HuH-7 (cell line): ENCODE measurements at places on chromosomes 7 and 10.

DNA sequence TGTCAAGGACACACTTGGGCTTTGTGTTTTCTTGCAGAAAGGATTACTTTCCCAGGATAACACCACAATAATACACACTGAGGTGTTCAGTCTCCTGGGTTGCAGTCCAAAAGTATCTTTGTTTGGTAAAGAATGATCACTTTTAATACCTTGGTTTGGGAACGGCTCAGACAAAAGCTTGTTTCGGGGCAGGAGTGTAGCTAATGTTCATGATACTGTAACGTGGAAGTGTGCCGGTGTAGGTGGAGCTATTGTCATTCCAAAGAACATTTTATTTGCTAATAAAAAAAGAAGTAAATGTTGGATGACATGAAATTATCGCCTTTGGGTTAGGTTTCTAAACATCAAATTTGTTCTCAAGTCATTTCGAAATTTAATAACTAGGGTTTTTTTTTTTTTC lies 1.2 kb downstream of the EIF4H start:
- no peak for DNase-seq

- DNase-seq: no peak
Observed at GRCh38 chr7:114988755-114989375, 67.0 kb downstream of the MDFIC start.

- no peak for DNase-seq
Observed at GRCh38 chr7:143217806-143218205, 4.0 kb upstream of the TAS2R40 start.

- DNase-seq: no peak
Observed at GRCh38 chr7:18770822-18771221, 275.3 kb downstream of the HDAC9 start.

DNA sequence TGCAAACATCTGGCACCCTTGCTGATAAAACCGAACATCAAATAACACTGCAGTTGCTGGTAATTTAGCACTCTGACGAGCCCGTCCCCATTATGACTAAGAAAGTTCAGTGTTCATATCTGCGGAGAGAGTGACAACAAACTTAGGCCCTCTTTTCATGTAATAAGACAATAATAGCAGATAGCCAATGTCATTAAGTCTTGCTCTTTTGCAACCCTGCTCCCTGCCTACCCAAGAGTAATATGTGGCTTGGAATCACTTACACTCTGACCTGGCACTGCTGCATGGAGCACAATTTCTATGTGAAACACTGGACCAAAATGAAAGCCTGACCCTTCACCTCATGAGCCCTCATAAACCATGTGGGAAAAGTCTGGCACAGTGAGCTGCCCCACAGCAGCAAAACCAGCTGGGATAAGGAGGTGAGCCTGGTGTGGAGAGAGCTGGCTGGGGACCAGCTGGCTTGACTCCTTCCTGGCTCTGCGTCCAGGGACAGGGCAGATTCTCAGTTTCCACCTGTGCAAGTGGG lies 86.5 kb downstream of the HIPK2 start:
- no peak for DNase-seq

GRCh38 chr7:55509322-55509721 lies 63.0 kb downstream of the VOPP1 start:
- no peak for DNase-seq

DNA sequence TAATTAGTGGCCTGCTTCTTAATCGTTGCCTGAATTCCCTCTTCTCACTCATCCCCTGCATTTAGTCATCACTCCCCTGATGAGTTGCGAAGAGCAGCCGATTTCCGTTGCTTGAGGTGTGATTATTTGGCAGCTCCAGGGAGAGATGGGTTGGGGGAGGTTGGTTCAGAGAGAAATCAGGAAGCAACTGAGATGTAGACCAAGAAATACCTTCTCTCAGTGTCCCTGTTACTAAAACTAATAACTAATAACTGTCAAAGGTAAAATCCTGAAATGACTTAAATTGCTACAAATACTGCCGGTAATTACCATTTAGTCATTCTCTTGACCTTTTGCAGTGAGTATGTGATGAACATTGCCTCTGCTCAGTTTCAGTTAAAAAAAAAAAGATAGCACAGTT lies 76.9 kb downstream of the ELMO1 start:
- no peak for DNase-seq

GRCh38 chr10:22621726-22622125 lies 92.7 kb downstream of the PIP4K2A start:
- DNase-seq: no peak

GRCh38 chr7:50226669-50227068 lies 77.8 kb upstream of the IKZF1 start:
- no peak for DNase-seq

DNA sequence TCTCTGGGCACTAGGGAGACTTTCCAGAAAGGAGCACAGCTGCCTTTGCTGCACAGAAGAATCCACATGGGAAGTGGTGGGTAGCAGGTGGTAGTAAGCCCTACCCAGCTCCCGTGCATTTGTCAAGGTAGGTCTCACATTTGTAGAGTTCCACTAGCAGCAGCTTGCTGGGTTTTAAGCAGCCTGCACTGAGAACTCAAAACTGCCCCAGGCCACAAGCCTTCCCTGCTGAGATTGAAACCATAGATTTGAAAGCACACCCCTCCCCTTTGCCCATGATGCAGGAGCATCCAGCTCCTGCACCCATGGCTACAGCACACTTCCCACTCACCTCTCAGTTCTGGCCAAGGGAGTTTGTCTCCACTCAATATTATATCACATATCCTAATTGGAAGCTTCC lies 604.5 kb upstream of the STEAP1 start:
- no peak for DNase-seq

DNA sequence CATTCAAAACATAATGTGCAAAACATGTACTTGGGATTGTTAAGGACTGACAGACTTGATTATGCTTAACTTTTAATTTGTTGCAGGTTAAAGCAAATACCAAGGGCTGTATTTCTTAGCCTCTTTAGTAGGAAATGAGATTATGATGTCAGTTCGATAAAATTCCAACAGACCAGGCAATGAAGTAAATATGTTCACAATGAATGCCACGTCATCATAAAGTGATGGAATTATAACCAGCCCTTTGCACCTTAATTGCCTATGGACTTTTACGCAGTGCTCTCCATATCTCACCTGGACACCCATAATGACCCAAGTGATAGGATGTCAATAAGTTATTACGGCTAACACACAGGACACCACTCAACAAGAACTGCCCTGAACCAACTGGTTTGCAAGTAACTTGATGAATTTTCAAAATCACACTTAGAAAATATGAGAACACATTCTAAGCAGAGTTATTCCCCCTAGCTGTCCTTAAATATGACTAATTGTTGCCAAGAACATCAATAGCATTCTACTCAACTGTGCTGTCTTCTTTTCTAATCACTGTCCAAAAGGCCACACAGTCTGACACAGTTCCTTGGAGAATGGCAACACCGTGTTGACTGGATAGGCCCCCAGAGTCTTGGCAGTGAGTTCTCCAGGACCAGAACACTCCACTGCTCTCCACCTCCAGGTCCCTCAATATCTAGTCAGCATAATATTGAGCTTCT lies 115.0 kb downstream of the CHCHD3 start:
- no peak for DNase-seq

DNA sequence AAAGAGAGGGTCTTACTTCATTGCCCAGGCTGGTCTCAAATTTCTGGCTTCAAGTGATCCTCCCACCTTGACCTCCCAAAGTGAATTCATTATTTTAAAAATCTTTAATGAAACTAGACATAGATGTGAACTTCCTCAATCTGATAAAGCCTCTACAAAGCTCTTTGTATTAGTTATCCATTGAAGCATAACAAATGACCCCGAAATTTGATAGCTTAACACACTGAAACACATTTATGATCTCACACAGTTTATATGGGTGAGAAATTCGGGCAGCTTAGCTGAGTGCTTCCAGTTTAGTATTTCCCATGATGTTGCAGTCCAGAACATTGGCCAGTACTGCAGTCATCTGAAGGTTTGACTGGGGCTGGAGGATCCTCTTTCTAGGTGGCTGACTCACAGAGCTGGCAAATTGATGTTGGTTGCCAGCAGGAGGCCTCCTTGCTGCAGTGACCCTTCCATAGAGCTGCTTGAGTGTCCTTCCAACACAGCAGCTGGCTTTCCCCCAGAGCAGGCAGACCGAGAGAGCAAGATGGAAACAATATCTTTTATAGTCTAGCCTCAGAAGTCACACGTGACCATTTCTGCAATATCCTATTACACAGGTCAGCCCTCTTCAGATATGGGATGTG lies 16.6 kb upstream of the WNT8B start:
- peak; percentile 8 for DNase-seq

DNA sequence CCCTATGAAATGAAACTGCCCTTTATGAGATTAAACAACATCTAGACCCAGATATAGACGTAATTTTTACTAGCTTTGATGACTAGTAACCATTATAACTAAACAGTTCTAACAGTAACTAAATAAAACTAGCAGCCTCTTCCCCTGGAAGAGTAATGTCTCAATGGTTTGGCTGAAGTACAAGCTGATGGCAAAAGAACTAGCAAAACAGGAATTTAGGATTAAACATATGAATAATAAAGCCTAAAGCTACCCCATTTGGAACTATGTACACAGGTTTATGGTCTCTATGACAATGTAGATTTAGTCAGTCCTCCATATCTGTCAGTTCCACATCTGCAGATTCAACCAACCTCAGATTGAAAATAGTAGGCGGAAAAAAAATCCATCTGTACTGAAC lies 6.4 kb downstream of the DPY19L1 start:
- no peak for DNase-seq

- no peak for DNase-seq
Observed at GRCh38 chr10:33027088-33027487, 69.1 kb upstream of the ITGB1 start.

DNA sequence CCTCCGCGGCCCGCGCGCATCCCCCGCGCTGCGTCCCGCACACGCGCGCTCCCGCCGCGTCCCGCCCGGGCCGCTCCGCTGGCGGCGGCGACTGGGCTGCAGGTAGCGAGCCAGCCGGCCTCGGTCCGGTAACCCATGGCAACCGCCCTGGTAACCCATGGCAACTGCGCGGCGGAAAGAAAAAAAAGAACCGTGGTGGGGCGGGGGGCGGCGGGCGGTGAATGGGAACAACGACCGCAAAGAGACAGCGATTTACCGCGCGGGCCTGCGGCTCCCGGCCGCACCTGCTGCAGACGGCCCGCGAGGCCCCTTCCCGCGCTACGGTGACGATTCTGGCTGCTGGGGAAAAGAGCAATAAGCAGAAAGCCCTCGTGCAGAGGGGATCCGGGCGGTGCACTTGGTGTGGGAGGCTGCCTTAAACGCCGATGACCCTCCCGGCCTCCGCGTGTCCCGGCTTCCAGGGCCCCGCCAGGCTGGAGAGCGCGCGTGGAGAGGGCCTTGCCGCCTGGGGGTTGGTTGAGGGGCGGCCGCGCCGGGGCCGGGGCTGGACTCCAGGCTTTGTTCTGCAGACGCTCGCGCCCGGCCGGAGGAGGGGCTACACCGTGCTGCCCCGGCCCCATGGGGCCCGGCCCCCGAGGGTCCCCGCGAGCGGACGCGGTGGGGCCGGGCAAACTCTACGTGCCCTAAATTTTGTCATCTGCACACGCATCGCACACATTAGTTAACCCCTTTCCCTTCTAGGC lies 84.7 kb downstream of the SNX10 start:
- DNase-seq: peak; percentile 47

- no peak for DNase-seq
Observed at GRCh38 chr7:107194052-107194451, 25.2 kb downstream of the HBP1 start.

DNA sequence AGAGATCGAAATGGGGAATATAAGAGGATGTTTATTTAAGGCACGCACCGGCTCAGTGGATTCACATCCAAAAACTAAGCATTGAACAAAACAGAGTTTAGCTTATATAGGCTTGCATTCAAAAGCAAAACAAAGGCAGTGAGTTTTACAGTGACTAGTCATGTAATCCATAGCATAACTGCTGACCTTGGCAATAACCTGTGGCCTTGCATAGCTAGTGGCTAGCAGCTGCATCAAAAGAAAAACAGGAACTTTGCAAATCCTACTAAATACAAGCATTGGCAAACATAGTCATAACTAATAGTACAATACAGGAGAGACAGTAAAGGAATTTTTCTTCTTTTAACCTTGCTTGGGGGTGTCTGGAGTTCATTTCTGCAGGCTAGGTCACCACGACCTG lies 9.7 kb upstream of the ZNF485 start:
- no peak for DNase-seq

GRCh38 chr10:60427148-60427547 lies 37.5 kb upstream of the ANK3 start:
- DNase-seq: no peak

GRCh38 chr10:79058899-79059841 lies 9.6 kb upstream of the ZMIZ1 start:
- peak; percentile 75 for DNase-seq
